Cerebellum (tissue), 4 donors: ENCODE measurements at places on chromosomes 1 and 21.
A peak's percentile ranks its signal among the peaks of the same experiment; 100 is the strongest.

DNA sequence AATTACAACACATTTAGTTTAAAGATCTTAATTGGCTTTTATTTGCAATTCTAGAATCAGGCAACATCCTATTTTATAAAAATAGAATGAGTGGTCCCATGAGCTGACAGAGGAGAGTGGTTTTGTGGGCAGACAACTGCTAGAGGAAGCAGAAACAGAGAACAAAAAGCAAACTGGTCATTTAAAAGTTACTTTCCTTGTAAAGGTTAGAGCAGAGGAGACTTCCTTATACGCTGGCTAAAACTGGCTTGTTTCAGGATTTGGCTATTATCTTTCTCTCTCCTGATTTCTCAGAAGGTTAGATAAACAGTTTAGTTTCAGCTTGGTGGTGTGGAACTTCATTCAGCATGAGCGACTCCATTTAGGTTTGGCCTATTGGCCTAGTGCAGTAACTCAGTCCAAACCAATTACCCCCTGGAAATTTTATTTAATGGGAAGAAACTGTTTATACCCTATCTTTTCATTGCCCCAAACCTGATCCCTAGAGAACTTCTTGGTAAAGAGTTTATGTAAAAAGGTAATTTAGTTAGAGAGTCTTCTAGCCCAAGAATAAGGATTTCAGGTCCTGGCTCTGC is 32.2 kb upstream of the IL20 start:
- no peak for DNase-seq

DNA sequence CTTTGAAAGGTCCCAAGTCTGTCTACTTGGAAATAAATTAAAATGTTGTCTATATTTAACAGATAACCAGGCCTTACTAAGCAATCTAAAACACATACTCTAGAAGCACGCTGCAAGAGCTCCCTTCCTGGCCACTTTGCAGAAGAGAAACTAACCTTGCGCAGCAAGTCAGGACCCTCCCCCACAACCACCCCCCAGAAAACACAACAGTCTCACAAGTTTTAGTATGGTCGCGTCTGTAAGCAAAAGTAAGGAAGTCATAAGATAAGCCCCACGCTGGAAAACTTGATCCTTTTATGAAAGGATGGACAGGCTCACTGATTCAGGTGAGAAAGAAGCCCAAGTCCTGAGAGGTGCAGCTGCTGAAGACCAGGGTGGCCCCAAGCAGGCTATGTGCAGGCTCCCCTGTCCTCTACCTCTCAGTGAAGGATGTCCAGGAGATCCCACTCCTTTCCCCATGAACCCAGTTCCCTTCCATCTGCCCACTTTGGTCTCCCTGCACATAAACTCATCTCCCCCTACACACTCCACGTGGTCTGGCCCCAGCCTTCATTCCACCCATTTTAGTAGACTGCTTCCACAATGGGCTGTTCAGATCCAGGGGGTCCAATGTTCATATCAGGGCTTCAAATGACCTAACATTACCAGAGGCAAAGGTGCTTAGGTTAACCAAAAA is 23.8 kb downstream of the HIVEP3 start:
- no peak for DNase-seq

GRCh38 chr1:96565546-96565945 is 156.0 kb upstream of the PTBP2 start:
- no peak for DNase-seq

GRCh38 chr1:6485168-6486101 is 6.0 kb downstream of the PLEKHG5 start:
- no peak for DNase-seq

DNA sequence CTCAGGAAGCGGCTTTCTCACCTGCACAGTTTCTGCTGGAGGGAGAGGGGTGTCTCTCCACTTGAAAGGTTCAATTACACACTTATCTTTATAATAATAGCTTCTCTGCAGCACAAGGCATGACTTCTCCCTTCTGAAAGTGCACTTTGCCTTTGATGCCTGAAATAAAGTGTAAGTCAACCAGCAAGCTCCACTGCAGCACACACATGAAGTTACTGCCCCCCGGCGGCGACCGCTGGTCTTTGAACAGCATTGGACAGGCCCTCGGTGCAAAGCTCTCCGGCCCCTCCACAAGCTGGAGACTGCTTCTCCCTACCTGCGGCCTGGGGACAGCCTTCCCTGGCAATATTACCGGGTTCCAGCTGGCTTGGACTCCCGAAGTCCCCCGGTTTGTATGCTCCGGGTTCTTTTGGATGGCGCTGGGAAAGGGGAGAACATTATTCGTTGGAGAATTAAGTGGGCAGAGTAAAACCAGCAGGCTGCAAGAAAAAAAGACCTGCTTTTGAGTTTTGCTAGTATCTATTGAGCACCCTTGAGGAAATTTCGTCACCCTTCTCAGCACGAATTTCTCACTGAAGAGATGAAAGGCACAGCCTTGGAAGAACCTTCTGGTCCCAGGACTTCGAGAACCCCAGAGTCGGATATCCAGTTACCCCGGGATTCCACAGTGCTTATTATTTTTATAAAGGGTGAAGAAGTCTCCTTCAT is 11.8 kb downstream of the RCAN1 start:
- DNase-seq, result peak; percentile 81

DNA sequence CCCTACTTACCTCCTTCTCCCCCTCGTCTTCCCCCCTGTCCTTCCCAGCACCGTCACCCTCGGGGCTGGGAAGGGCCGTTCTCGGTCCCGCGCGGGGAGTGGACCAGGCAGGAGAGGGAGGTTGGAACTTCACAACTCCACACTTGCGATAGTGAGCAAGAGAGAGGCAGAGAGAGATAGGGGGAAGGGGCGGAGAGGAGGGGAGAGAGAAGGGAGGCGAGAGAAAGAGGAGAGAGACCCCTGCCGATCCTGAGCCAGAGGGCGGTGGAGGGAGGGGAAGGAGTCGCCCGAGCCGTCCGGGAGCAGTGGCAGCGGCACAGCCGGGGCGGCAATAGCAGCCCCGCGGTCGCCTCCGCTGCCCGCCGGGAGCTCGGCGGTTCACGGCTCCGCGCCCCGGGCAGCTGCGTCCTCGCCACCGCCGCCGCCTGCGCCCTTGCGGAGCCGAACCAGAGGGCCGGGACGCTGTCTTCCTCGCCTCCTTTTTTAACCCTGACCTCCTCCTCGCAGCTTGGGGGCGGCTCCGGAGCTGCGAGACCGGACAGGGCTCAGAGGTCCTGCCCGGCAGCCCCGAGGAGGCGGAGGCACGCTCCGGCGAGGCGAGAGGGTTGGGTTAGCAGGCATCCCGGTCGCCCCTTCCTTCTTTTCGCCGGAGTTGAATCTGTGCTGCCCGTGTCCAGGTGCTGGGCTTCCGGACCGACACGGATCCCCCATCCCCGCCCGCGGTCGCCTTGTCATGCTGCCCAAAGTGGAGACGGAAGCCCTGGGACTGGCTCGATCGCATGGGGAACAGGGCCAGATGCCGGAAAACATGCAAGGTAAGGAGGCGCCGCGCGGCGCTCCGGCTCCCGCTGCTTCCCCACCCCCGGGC is 11.7 kb downstream of the NR5A2 start:
- no peak for DNase-seq

GRCh38 chr21:15164678-15165303 is 100.0 kb upstream of the NRIP1 start:
- DNase-seq, result no peak

- DNase-seq, result no peak
These were observed 611.1 kb downstream of the AJAP1 start for GRCh38 chr1:5265438-5266075.

- DNase-seq, result no peak
These were observed 9.3 kb upstream of the SRARP start for GRCh38 chr1:15994590-15995351.

DNA sequence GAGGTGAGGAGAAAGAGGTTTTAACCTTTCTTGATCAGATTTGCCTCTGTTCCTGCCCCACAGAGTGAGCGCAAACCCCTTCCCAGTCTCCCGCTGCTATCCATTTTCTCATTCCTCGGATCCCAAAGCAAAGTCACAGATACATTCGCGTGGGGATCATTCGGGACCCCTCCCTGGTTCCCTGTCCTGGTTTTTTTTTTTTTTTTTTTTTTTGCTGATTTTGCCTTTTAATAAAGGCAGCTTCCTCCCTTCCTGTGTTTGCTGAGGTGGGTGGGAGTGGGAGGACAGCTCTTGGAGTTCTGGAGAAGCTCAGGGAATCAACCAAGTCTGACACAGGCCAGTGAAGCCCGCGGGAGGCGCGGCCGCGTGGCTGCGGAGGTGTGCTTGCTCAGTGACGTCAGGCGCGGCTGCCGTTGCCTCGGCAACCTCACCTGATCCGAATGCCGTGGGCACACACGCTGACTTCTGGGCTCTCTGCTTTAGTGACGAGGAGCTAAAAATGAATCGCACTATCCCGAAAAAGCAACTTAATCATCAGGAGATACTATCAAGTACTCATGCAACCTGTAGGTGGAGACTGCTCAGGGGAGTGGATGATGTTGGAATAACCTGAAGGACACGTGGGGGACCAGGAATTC is 106.4 kb downstream of the TBX19 start:
- DNase-seq, result peak; percentile 73

DNA sequence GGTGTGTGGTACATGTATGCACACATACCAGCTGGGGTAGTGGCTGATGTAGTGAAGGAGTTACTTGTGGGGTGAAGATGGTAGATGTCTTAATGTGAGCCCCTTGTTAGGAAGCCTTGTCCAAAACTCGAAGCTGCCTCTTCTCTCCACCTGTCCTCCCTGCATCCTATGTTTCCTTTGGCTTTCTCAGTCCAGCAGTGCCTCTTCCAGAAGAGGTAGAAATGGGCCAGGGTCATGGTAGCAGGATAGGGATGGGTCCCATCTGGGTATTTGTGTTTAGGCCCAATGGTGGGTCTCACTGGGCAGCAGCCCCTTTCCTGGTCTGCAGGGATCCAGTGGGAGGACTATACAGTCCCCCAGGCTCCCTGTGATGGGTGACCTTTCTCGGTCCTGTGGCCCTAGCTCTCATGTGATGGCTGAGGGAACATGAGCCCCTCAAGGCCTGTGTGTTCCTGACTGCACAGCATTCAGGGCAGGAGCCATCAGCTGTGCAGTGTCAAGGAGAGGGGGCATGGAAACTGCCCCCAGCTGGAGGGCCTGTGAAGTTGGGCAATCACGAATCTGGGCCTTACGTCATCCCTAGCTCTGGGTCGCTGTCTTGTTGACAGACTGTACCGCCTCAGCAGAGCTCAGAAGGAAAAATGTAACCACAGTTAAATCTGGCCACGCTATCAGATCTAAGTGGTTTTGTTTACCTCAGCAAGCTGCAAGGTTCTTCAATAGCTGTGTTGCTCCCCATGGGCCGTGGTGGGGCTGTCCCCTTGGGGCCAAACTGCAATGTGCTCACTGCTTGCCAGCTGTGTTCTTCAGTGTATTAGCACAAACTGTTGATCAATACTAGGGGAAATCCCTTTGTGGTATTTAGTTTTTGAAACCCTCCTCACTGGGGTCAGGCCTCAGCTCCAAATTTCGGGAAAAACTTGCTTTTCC is 82.7 kb downstream of the NOS1AP start:
- no peak for DNase-seq

GRCh38 chr1:223551610-223552009 is 113.9 kb downstream of the CAPN8 start:
- no peak for DNase-seq

- no peak for DNase-seq
These were observed 405.0 kb downstream of the MATN1 start for GRCh38 chr1:30318413-30318812.

DNA sequence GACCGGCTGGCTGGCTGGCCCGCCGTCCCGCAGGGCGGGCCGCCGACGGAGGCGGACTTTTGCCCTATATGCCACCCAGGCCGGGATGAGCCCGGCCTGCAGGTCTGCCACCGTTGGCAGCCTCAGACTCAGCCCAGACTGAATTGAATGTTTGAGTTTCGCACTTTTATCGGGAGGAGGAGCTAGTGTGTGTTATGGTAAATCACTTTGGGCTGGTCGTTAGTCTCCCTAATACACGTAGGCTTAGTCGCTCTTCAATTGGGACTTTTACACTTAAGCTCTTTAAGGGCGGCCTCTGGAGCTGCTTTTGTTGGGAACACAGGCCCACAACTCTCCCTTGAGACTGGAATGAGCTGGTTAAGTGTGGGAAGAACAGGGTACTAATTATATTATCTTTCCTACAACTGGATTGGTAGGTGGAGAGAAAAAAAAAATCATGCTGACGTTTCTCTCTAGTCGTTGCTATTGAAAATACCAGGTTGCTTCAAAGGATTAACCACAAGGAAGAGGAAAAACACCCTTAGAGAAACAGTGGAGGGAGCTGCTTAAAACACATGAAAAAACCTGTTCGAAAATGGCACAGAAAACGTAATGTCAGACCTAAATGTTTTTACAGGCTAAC is 1.4 kb upstream of the IRF2BP2 start:
- no peak for DNase-seq

DNA sequence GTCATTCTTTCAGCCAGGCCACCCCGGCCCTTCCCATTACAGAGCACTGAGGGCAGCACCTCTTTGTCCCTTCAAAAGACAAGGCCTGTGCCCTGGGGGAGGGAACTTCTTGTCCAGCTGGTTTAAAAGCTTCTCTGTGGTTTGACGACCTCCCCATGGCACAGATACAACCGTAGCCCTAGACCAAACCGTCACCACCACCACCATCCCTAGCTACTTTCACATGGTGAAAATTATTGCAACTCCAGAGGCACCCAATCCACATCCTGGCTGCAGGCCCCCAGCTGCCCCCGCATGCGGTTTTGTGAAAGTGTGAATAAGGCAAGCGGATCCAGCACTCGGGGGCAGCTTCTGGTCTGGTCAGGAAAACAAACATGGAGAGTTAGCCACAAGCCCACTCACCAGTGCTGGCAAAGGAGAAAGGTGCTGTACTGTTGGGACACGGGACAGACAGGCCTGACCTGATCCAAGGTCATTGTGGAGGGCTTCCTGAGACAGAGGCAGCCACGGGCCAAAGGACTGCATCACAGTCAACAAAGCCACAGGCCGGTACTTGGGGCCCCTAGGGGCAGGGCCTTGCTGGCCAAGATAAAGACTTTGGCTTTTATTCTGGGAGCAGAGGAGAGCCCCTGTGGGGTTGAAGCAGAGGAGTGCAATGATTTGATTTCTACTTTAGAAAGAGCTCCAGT is 31.2 kb downstream of the CDCA8 start:
- DNase-seq, result no peak

- DNase-seq, result no peak
These were observed 322.6 kb downstream of the RGS7 start for GRCh38 chr1:241034203-241034936.

- DNase-seq, result no peak
These were observed 85.4 kb upstream of the WARS2 start for GRCh38 chr1:119225831-119226230.

GRCh38 chr21:43639470-43640353 is 19.6 kb downstream of the HSF2BP start:
- no peak for DNase-seq

- no peak for DNase-seq
These were observed 1.2 kb upstream of the RYR2 start for GRCh38 chr1:237040823-237041222.

DNA sequence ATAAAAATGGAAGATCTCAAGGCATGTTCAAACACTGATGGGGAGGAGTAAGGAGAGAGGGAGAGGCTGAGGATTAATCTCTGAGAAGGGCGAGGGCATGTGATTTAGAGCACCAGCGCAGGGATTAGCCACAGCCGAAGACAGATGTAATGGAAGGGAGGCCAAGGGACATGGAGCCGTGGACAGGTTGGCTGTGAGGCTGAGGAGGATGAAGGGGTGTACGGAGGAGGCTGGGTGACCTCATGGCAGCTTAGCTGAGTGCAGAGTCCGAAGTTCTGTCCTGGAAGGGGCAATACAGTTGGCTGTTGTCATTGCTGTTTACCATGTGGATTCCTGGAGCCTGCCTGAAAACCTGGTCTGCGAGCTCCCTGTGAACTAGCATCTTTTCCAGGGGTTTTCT is 342.8 kb downstream of the RPS6KC1 start:
- no peak for DNase-seq
